ENCODE measurements at places on chromosomes 3 and 15.

DNA sequence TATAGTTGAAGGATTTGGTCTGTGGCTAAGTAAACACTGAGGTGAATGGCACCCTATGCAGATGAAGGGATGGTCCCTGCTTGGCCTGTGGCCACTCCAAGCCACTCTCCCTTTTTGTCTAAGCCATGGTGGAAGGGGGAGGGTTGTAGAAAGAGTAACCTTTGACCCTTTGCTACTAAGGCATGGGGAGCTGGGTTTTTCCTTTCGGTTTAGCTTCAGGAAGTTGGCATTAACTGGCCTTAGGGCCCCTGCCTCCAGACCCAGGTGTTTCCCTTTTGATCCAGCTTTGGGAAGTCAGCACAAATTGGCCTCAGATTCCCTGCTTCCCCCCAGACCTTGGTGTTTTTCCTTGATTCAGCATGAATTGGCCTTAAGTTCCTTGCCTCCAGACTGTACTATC is 49.5 kb downstream of the EFCAB12 start:
- no peak for DNase-seq

GRCh38 chr3:36546226-36546625 is 165.9 kb downstream of the STAC start:
- no peak for DNase-seq

DNA sequence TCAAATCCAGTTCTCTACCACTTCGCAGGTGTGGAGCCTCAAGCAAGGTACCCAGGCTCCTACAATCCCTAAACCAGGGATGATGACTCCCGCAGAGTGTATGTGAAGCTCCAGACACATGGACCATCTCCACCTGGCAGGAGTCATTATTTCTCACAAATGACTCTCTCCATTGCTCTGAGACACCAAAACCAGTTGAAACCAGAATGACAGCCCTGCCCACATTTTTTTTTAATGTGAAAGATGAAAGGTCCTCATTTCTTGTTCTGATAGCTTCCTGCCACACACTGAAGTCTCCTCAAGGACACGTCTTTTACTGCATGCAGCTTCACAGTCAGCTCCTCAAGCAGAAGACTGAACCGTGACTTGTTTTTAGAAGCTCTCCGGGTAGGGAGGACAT is 61.4 kb upstream of the ZBTB38 start:
- DNase-seq: no peak

DNA sequence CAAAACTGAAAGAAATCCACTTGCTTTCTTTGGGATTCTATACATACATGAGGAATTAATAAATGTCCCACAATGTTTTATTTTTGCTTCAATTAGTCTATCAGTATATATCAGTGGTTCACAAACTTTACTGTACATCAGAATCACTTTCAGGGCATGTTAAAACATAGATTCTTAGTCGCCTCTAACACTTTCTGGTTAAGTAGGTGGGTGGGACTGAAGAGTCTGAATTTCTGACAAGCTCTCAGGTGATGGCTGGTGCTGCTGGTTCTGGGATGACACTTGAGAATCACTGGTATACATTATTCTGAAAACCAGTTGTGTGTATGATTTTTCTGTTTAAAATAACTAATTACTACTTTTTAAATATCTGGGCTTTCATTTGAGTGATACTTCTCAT is 393.3 kb downstream of the TBC1D5 start:
- DNase-seq: no peak
